ENCODE measurements at places on chromosomes 4 and X.

DNA sequence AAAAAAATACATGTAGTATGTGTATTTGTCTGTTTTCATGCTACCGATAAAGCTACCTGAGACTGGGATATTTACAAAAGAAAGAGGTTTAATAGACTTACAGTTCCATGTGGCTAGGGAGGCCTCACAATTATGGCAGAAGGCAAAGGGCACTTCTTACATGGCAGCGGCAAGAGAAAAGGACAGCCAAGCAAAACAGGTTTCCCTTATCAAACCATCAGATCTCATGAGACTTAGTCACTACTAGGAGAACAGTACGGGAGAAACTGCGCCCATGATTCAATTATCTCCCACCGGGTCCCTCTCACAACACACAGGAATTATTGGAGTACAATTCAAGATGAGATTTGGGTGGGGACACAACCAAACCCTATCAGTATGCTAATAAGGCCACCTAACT lies 137.0 kb upstream of the ELOVL6 start:
- DNase-seq, result no peak

GRCh38 chr4:55312489-55313101 lies 33.4 kb upstream of the SRD5A3 start:
- DNase-seq, result no peak

DNA sequence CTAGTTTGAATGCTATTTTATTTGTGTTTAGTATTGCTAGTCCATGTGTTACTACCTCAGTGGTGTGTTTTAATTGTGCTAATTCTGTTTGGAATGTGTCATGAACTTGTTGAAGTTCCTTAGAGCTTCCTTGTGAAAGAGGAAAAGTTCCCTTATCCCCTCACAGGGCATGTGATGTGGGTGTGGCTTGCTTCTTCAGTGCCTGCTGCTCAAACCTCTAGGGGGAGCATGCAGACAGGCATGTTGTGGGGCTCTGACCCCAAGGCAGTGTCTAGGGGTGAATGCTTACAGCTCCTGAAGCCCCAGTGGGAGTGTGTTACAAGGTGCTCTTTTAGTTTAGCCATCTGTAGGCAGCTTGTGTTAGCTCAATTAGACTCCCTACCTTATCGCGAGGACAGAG lies 86.5 kb downstream of the MAGED4 start:
- peak; percentile 5 for DNase-seq

DNA sequence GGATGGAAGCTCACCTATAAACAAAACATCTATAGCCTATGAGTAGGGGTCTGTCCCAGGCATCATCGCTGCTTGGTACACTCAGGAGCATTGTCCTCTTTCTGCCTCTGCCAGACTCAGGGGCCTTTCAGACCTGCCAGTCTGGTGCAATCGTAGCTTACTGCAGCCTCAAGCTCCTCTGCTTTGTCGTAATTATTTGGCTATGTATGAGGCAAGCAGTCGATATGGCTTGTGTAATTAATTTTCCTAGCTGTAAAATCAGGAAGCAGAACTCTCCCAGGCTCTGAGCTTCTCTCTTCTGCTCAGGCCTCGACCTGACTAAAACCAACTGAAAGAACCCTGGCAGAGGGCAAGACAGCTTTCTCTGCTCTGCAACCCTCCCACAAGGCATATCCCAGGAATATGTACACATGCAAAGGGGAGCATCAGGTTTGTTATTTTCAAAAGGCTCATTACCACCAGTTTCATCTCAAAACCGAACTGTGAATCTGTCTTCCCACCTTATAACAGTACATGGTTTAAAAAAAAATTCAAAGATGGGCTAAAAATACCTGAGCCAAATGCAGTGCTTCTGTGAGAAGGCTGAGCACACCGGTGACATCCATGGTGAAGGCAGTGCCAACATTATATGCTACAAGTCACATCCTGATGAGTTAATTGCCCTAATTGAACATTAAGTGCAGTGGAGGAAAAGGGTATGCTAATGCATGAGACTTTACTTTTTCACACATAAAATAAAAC lies 309.2 kb upstream of the EMCN start:
- DNase-seq, result no peak

DNA sequence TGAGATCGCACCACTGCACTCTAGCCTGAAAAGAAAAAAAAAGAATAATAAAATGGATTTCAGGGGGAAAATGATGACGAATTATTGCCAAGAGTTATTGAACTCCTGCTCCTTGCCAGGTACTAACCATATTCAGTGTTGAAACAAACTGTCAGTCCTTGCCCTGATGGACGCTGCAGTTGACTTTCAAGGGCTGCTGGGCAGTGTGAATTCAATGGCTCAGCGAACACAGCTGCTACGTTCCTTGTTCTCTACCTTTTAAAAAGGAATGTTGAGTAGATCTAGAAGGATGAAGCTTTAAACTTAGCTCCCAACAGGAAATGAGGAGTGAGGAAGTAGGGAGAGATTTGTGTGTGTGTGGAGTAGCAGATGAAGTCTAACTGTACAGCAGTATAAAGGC lies 2.7 kb downstream of the LIMCH1 start:
- no peak for DNase-seq

- no peak for DNase-seq
These were observed 29.9 kb downstream of the XG start for GRCh38 chrX:2781698-2782097.

DNA sequence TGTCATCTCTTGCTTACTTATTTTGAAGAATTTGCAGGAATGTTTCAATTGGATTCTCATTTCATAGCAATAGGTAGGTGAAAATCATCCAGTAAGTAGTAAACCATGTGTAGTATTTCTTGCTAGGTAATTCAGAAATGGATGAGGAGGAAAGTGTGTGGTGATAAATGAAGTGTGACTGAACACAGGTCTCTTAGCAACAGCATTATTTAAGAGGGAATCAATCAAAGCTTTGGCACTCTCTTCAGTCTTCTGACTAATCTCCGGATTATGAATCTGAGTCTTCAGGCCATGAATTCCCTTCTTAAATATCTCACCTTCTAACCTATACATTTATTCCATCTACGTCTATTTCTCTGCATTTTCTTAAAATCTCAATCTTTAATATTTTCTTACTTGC lies 55.8 kb upstream of the ARHGAP24 start:
- DNase-seq, result no peak

- no peak for DNase-seq
These were observed 58.1 kb downstream of the FAM114A1 start for GRCh38 chr4:38925492-38926413.

- no peak for DNase-seq
These were observed 581 bp upstream of the STK32B start for GRCh38 chr4:5050520-5051277.

- no peak for DNase-seq
These were observed 42.1 kb downstream of the RHOH start for GRCh38 chr4:40238700-40239548.

GRCh38 chr4:145939441-145939750 lies 773 bp upstream of the ZNF827 start:
- no peak for DNase-seq

DNA sequence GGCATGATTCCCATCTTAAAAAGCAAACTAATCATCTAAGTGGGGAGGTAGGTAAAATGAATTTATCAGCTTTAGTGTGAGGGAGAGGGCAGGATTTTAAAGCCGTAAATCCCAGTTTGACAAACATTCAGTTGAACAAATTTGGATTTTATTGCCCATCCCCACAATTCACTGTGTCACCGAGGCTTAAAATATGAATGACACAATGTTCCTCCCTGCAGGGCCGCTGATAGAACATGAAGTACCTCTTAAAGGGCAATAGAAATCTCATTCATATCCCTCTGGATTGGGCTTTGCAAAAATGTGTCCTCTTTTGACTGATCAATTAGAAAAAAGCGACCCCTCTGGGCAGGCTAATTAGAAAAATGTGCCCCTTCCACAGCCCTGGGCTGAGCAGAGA lies 45.5 kb upstream of the SMAD1 start:
- no peak for DNase-seq

DNA sequence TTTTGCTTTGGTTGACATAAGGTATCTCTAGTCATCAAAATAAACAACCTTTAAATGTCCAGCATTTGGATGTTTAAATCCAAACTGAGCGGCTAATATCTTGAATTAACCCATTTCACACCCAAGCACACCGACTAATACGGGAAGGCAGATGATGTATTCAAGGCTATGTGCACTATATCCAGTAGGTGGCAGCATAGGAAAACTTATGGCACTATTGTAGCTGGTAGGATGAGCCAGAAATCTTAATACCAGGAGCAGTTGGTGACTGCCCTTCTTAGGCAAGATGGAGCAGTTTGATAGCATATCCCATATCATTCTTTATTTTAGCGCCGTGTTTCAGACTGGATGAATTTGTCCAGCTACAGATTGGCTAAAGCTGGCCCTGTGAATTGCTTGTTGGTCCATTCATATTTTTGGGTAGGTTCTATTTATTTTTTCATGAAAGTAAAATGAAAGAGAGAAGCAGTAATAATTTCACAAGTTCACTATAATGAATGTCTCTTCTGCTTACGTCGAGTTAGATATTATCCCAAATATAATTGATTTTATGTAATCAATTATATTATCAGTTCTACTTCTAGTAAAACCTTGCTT lies 24.4 kb downstream of the UCHL1 start:
- no peak for DNase-seq

GRCh38 chrX:132818638-132819037 lies 139.8 kb downstream of the HS6ST2 start:
- no peak for DNase-seq

DNA sequence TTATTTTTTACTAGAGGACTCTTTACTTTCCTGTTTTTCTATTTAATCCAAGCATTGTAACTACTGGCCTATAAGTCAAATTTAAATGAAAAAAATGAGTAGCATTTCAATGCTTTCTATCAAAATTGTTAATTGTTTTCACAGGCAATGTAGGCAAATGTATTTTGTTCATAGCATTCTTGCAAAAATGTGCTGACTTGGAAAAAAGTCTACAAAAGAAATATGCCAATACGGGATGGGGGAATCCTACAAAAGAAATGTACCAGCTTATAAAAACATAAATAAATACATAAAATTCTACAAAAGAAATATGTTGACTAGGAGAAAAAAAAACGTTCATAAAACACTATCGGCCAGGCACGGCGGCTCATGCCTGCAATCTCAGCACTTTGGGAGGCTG lies 14.9 kb upstream of the S100G start:
- DNase-seq, result no peak

- DNase-seq, result no peak
These were observed 656.8 kb downstream of the IQCM start for GRCh38 chr4:149158817-149159216.

DNA sequence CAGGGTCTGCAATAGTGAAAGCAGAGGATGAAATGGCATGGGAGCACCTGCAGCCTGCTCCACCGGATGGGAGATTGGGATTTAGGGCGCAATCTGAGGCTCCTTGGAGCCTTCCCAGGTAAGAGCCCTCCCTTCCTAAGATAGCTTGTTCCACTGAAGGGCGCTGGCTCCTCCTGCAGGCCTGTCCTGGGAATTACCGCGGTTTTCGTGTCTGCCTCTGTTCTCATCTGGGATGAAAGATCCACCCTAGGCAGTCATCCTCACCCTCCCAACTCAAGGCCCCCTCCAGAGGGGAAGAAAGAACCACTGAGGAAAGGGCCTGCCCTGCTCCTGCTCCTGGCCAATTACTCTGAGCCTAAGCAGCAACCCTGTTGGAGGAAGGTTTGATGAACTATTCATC lies 547.5 kb downstream of the SMARCA1 start:
- DNase-seq, result no peak

DNA sequence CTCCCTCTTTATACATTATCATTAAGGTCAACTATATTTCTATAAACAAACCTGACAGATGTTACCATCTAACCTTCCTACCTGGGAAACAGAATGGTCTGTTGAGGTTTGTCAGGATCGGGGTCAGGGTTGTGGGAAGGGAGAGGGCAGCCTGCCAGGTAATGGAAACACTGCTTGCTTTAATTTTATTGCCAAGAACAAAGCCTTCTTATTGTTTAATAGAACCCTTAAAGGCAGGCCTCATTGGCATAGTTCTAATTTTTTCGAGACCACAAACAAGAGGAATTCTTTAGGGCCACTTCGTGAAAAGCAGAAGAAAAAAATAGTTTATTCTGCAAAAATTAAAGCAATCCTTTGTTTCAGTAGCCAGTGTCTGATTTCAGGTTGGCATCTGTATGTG lies 113.2 kb downstream of the MID1 start:
- no peak for DNase-seq

- DNase-seq, result no peak
These were observed 173.9 kb upstream of the FTHL17 start for GRCh38 chrX:31245714-31246113.

- DNase-seq, result no peak
These were observed 53.4 kb downstream of the ZNF518B start for GRCh38 chr4:10403633-10404445.

- DNase-seq, result no peak
These were observed 9.6 kb downstream of the UBE2D3 start for GRCh38 chr4:102817613-102818268.

- DNase-seq, result no peak
These were observed 525.1 kb upstream of the ATOH1 start for GRCh38 chr4:93303440-93303839.

DNA sequence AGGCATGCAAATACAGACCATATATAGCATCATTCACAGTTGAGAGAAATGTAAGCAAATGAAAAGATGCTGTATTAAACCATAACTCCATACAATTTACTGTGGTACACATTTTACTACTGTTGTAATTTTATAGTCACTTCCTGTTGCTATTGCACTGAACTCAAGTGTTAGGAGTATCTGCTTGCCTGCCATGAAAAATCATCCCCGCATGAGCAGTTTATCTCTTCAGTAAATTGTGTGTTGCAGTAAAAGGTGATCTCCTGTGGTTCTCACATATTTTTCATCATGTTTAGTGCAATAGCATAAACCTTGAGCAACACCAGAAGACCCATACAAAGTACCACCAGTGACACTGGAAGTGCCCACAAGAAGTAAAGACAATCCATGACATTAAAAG lies 1153.4 kb downstream of the FAT4 start:
- no peak for DNase-seq

- no peak for DNase-seq
These were observed 84.2 kb downstream of the CNOT6L start for GRCh38 chr4:77734928-77735327.

DNA sequence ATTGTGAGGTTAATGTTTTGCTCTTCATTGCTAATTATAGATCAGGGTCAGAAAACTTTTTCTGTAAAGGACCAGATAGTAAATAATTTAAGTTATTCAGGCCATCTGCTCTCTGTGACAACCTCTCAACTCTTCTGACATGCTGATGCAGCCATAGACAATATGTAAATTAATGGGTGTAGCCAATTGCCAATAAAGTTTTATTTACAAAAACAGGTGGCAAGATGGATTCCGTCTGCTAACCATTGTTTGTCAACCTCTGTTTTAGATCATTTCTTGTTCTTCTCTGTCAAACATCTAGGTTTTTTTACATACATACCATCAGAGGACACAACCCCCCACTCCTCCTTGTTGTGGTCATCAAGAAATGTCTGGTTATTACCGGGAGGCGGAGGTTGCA lies 33.7 kb downstream of the ASB9 start:
- no peak for DNase-seq

- no peak for DNase-seq
These were observed 140.8 kb upstream of the TRPC5 start for GRCh38 chrX:112223391-112223790.

DNA sequence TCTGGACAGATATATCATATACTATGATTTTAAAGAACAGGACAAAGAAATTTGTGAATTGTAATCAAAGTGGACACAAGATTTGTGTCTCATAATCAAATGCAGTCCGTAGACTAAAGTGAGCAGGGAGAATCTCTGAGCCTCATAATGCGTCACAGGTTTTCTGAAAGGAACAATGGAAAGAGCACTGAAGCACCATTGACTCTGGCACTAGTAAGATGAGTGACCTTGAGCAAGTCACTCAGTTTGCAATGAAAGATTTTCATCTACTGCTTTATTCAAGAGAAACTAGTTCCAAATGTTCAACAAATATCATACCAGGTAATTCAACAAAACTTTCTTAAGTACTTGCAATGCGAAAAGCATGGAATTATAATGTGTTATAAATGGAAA lies 315.3 kb downstream of the MAPK10 start:
- DNase-seq, result no peak
